Activated T-helper 17 cell treated with anti-CD3 and anti-CD28 coated beads, Interleukin-2, amount 50 U/mL, for 72 hours (primary cell): ENCODE measurements at places on chromosomes 4 and X. TPM values are rescaled to one million over a fixed set of nuclear protein-coding genes. Genes with fewer than 3 reads are reported as not detected.

- no peak for ATAC-seq
Observed at GRCh38 chrX:97234471-97235081, 350.9 kb downstream of the RPA4 start.

DNA sequence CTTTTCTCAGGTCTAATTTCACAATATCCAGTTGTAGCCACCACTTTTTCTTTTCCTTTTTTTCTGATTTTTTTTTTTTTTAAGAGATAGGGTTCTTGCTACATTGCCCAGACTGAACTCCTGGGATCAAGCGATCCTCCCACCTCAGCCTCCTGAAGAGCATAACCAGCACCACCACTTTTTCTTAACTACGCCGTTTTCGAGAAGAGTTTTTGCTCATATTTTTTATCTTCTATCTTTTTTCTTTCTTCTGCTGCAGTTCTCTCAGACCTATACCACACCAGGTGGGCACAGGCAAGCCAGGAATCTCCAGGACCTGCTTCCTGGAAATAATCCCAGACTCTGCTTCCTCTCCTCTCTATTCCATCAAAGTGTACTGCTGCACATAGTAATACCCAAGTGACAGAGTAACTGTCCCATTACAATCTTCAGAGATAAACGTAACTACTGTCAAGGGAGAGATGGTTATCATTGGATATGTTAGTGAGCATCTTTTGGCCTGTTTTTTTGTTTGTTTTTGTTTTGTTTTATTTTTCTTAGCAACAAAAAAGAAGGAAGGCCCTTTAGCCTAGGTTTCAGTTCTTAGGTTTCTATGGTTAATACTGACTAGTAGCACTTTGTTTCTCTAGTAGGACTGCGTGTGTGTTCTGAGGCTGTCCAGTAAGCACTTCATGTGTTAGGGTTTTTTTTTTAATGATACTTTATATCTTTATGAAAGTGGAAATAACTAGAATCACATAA is 59.2 kb upstream of the TXK start:
- no peak for ATAC-seq

GRCh38 chr4:185229021-185229818 is 19.8 kb downstream of the SNX25 start:
- no peak for ATAC-seq

DNA sequence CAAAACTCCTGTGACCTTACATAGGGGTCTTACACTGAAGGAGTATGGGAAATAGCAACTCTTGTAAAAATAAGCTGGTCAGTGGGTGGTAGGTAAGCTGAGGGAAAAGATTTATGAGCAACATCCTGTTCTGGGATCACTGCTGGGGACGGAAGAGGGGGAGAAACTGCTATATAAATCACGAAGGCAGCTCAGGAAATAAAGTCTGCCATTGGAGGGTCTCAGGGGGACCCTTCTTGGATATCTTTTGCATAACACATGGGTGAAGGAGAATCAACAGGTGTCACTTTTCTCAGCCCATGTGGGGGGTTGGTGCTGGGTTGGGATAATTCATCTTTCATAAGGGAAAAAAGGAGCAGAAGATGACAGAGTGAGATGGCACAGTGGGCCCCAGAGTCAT is 33.7 kb downstream of the AFF1 start:
- no peak for ATAC-seq

- no peak for ATAC-seq
Observed at GRCh38 chrX:11629593-11630211, 36.0 kb downstream of the ARHGAP6 start.

- no peak for ATAC-seq
Observed at GRCh38 chrX:6694221-6694620, 159.3 kb upstream of the VCX3A start.

GRCh38 chr4:38800366-38800765 is 4.2 kb downstream of the TLR1 start:
- no peak for ATAC-seq

DNA sequence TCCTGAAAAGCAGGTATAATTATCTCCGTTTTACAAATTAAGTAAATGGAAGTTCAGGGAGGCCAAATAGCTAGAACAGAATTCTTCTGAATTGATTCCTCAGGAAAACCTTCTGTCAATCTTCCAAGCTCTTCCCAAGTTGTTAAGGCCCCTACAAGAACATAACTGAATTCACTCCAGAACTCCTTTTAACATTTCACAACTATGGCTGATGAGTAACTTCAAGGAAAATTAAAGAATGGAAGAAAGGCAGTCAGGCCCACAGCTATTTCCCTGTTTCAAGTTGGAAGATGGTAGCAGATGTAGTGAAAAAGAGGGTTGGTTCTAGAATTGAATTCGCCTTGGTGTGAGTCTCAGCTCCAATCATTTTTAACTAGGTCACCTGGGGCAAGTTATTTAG is 15.9 kb downstream of the SETD7 start:
- ATAC-seq, result no peak

- no peak for ATAC-seq
Observed at GRCh38 chr4:59537246-59537886, 1662.8 kb upstream of the ADGRL3 start.

- ATAC-seq, result no peak
Observed at GRCh38 chr4:159367781-159368080, 264.9 kb downstream of the RAPGEF2 start.

Gene INPP4B
- 53.9 TPM for total RNA-seq

Gene NAT8L
- not detected for total RNA-seq

Gene XK
- total RNA-seq, result not detected
